ENCODE measurements at places on chromosomes 12 and 14. TPM values are rescaled to one million over a fixed set of nuclear protein-coding genes. Genes with fewer than 3 reads are reported as not detected.

PLEK2 gene
- not detected for total RNA-seq

AICDA gene
- total RNA-seq = 0.08 TPM

SLC25A47 gene
- not detected for total RNA-seq

TGFB3 gene
- total RNA-seq = 29.5 TPM

ERBB3 gene
- total RNA-seq = 2.8 TPM

SERPINA1 gene
- 9.1 TPM for total RNA-seq

MYH6 gene
- total RNA-seq = 3,910 TPM

SPTB gene
- total RNA-seq = 79.4 TPM

RPS6KL1 gene
- 19.1 TPM for total RNA-seq

STAC3 gene
- total RNA-seq = 1.2 TPM

RD3L gene
- total RNA-seq = 25.1 TPM

EXOC3L4 gene
- total RNA-seq = 1.2 TPM

GPR68 gene
- total RNA-seq = 0.16 TPM

TAC3 gene
- not detected for total RNA-seq

RERGL gene
- 2.1 TPM for total RNA-seq

CLEC2A gene
- not detected for total RNA-seq

COL2A1 gene
- total RNA-seq = not detected

NRXN3 gene
- total RNA-seq = 1.4 TPM

CAPZA3 gene
- not detected for total RNA-seq

ZCCHC8 gene
- 8.9 TPM for total RNA-seq

KRT2 gene
- not detected for total RNA-seq

NRIP2 gene
- 3.2 TPM for total RNA-seq

Data from Right ventricle myocardium inferior (tissue), 1 donor.